ENCODE measurements at places on chromosomes 1 and 21.

- H3K36me3 ChIP-seq = no peaks in the 10 kb centered on the region
- no peaks in the 10 kb centered on the region for H3K4me1 ChIP-seq
- DNase-seq = no peak
- H3K27ac ChIP-seq = no peak overlapping the region
- no peak overlapping the region for H3K4me3 ChIP-seq
Observed at GRCh38 chr1:184596950-184597645, 157.6 kb downstream of the EDEM3 start.

DNA sequence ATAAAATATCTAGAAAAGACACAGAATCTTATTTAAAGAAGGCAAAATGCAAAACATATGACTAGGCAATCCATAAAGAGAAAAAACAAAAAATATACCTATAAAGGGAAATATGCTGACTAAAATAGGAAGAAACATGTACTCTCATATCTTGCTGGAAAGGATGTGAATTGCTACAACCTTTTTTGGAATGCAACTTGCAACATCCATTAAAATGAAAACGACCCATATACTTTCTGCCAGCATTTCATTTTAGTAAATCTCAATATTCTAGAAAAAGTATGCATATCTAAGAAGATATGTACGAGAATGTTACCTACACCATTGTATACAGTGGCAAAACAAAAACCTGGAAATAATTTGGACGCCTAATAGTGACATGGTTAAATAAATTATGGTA lies 56.6 kb downstream of the EDEM3 start:
- DNase-seq = no peak
- no peaks in the 10 kb centered on the region for H3K27me3 ChIP-seq
- no peak overlapping the region for H3K27ac ChIP-seq
- H3K4me3 ChIP-seq = no peak overlapping the region

- H3K27ac ChIP-seq = no peak overlapping the region
- H3K27me3 ChIP-seq = no peaks in the 10 kb centered on the region
- DNase-seq = no peak
- no peak overlapping the region for H3K4me3 ChIP-seq
- H3K36me3 ChIP-seq = no peaks in the 10 kb centered on the region
- H3K4me1 ChIP-seq = no peaks in the 10 kb centered on the region
Observed at GRCh38 chr1:153404768-153405167, 11.6 kb upstream of the S100A7A start.

DNA sequence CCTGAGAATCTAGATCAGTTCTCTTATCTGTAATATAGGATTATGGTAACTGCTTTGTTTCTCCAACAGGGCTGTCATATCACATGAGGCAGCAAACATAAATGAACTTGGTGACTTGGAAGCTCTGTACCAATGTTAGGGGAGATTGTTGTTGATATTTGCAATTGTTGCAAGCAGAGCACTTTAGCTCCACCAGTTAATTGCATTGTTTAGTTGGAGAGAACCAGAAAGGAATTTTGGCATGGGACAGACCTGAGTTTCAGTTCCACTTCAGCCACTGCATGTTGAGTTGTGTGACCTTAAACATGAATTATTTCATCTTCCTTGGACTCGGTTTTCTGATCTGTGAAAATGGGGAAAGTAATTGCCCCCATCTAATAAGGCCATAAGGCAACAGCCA lies 142.3 kb upstream of the JUN start:
- H3K4me1 ChIP-seq = no peaks in the 10 kb centered on the region
- no peaks in the 10 kb centered on the region for H3K27me3 ChIP-seq
- no peak overlapping the region for H3K27ac ChIP-seq
- no peak for DNase-seq
- no peak overlapping the region for H3K4me3 ChIP-seq
- no peaks in the 10 kb centered on the region for H3K36me3 ChIP-seq

DNA sequence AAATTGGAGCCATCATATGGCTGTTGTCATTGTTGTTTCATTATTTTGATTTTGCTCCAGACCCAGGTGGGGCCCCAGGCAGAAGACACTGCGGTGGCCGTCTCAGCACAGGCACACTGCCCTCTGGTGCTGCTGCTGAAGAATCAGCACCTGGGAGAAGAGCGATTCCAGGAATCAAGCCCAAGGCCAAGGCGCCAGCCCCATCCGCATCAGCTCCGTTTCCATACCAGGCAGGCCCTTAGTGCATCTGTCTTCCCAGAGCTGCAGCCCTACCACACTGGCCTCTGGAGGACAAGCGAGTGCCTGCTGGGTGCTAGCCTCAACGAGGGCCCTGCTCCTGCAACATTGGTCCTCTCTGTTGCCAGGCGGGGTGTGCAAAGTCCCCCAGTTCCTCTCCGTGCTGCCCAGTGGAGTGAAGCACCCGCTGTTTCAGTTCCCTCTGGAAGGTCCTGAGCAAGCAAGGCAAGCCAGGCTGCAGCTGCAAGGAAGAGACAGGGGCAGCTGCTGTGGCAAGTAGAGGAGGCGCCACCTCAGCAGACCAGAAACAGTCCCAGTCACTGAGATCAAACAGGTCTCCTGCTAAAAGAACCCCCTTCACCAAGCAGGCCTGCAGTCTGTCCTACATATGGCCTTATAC lies 5.2 kb downstream of the GRIK3 start:
- no peaks in the 10 kb centered on the region for H3K4me1 ChIP-seq
- H3K27ac ChIP-seq = no peak overlapping the region
- peaks cover 3% of the 10 kb centered on the region for H3K27me3 ChIP-seq
- no peak for DNase-seq

GRCh38 chr1:116990612-116991151 lies 10.9 kb upstream of the CD101 start:
- DNase-seq = peak; percentile 50
- no peaks in the 10 kb centered on the region for H3K36me3 ChIP-seq
- no peak overlapping the region for H3K4me3 ChIP-seq
- peaks cover 10% of the 10 kb centered on the region for H3K4me1 ChIP-seq
- no peaks in the 10 kb centered on the region for H3K27me3 ChIP-seq

DNA sequence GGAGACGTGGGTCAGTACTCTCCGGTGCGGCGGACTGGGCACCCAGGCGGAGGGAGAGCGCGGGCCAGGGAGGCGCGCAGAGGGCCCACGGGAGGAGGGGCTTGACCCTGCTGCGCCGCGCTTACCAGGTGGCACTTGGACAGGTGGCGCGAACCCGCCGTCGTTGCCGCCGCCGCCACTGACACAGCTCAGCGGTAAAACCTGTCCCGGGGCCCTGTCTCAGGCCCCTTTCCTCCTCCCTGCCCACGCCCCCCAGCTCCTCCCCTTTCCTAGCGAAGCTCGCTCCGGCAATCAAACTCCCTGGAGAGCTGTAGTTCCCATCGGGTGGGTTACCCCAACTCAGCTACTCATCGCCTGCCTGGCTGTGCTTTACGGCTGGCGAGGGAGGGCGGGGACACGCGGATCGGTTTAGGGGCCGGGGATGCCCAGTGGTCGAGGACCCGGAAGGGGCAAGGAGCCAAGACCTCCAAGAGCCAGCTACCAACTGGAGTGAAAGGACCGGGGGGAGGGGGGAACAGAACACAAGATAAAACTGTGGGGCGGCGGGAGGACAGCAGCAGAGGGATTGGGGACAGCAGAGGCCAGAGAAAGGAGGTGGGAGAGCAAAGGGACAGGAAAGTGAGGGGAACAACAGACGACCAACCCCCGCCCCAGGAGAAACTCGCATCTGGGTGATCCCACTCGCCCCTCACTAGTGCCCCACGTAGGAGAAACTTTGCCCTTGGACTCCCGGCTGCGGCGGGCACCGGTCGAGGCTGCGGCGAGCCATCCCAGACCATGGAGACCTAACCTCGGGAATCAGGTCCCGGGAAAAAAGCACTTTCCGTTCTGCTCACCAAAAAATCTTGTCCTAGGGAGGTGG lies 2.9 kb downstream of the GFI1 start:
- no peak for DNase-seq
- no peaks in the 10 kb centered on the region for H3K36me3 ChIP-seq
- peaks cover 43% of the 10 kb centered on the region for H3K27me3 ChIP-seq
- H3K4me3 ChIP-seq = peak overlapping the region; percentile 60
- H3K4me1 ChIP-seq = peaks cover 47% of the 10 kb centered on the region
- no peak overlapping the region for H3K27ac ChIP-seq

GRCh38 chr1:117676615-117677130 lies 70.8 kb downstream of the TENT5C start:
- H3K36me3 ChIP-seq = no peaks in the 10 kb centered on the region
- H3K27me3 ChIP-seq = no peaks in the 10 kb centered on the region
- H3K4me1 ChIP-seq = peaks cover 32% of the 10 kb centered on the region

DNA sequence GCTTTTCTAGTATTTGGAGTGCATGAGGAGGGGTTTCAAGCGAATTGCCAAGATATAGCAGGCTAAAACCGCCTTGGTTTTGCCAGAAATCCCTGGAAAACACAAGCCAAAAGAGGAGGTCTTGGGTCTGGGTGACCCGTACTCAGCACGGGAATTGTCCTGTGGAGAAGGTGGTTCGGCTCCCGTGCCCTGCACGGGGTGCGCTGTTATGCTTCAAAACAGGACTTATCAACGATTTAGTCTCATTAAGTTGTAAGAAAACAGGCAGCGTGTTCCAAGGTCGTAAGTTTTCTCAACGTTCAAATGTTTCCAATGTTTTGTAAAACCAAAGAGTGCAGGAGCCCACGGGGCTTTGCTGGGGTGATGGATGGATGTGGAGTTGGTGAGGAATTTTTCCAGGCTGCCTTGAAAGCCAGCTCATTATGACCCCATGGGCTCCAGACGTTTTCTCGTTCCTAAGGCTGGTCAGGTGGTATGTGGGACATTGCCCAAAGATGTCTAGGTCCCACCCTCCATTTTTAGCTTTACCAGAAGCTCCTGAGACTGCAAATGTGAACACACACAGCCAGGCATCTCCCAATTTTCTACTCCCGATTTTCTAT lies 75.4 kb upstream of the CLDN14 start:
- no peak overlapping the region for H3K4me3 ChIP-seq
- H3K27me3 ChIP-seq = no peaks in the 10 kb centered on the region
- DNase-seq = no peak
- H3K36me3 ChIP-seq = no peaks in the 10 kb centered on the region

GRCh38 chr1:36239941-36240637 lies 15.8 kb downstream of the THRAP3 start:
- no peak for DNase-seq
- no peak overlapping the region for H3K4me3 ChIP-seq
- H3K4me1 ChIP-seq = no peaks in the 10 kb centered on the region
- H3K27ac ChIP-seq = peak overlapping the region; percentile 17
- no peaks in the 10 kb centered on the region for H3K27me3 ChIP-seq

DNA sequence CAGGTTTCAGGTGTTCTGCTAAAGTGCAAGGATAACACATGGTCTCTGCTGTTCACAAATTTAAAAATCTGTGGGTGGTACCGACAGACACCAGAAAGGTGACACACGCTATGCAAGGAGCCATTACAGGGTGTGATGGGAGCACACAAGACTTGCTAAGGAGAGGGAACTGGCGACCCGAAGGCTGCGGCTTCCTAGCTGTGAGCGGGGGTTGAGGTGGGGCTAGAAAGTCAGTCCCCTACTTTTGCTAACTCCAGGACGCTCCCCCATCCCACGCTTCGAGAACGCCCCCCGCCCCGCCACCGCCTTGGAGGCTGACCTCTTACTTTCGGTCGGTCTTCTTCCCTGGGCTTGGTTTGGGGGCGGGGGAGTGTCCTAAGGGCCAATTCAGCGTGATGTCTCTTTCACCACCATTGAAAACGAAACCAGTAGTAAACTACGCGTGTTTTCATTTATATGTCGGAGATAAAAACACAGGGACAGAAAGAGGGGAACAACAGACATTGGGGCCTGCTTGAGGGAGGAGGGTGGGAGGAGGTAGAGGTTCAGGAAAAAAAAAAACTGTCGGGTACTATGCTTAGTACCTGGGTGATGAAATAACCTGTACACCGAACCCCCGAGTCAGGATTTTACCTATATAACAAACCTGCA lies 1.1 kb downstream of the CKS1B start:
- H3K36me3 ChIP-seq = peaks cover 5% of the 10 kb centered on the region
- H3K4me3 ChIP-seq = peak overlapping the region; percentile 82
- H3K27ac ChIP-seq = peak overlapping the region; percentile 99
- DNase-seq = no peak
- H3K4me1 ChIP-seq = peaks cover 20% of the 10 kb centered on the region
- no peaks in the 10 kb centered on the region for H3K27me3 ChIP-seq

GRCh38 chr21:43921979-43922945 lies 57.2 kb downstream of the AGPAT3 start:
- H3K27ac ChIP-seq = no peak overlapping the region
- no peaks in the 10 kb centered on the region for H3K36me3 ChIP-seq
- no peaks in the 10 kb centered on the region for H3K27me3 ChIP-seq
- no peaks in the 10 kb centered on the region for H3K4me1 ChIP-seq
- DNase-seq = no peak

DNA sequence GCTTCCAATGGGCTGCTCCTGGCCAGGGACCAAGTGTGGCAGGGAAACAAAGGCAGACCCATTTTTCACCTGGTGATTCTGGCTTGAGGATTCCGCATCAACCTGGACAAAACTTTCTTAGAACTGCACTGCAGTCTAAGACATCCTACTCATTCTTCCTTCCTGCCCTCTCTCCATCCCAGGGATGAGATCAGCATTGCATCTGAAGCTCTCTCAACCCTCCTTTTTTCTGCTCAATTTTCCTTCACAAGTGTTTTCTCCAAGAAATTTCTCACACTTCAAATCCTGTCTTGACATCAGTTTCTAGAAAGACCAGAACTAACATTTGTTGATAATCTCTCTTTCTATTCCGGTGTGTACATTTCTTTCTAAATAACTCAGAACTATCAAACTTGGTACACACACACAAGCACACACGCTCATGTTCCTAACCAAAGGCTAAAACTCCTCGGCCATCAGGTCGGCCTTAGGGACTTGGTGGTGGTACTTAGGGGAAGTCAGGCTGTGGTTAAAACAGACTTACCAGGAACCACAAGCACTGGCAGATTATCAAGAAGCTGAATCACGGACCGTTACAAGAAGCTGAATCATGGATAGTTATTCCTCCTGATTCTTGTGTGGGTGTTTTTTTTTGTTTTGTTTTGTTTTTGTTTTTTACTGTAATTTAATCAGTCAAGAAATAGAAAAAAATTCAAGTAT lies 21.0 kb upstream of the CXADR start:
- no peaks in the 10 kb centered on the region for H3K27me3 ChIP-seq
- no peaks in the 10 kb centered on the region for H3K36me3 ChIP-seq
- H3K27ac ChIP-seq = no peak overlapping the region

DNA sequence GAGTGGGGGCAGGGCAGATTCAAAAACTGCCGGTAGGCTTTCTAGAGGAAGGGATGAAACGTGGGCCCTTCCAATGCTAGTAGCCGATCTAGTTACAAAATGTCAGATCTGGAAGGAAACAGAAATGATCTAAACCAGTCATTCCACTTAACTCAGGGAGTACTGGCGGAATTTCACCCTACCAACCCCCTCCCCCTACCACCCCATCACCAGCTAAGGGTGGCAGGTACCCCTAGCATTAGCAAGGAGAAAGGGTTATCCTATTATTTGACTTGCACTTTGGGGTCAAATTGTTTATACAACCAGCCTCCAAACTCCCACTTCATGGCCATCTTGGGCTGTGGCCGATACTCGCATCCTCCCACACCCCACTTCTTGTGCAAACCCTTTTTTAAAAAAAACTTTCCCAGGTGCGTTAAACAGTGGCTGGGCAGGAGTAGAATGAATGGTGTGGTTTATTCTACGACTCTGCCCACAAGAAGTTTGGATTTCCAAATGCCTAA lies 644 bp upstream of the MRPL24 start:
- peaks cover 36% of the 10 kb centered on the region for H3K36me3 ChIP-seq
- peak overlapping the region; percentile 87 for H3K27ac ChIP-seq
- peaks cover 10% of the 10 kb centered on the region for H3K4me1 ChIP-seq

- no peaks in the 10 kb centered on the region for H3K4me1 ChIP-seq
- H3K27ac ChIP-seq = no peak overlapping the region
- H3K27me3 ChIP-seq = no peaks in the 10 kb centered on the region
- no peak for DNase-seq
- no peaks in the 10 kb centered on the region for H3K36me3 ChIP-seq
Observed at GRCh38 chr1:33654267-33654834, 181.9 kb downstream of the ZSCAN20 start.

- DNase-seq = no peak
- no peaks in the 10 kb centered on the region for H3K27me3 ChIP-seq
- H3K36me3 ChIP-seq = no peaks in the 10 kb centered on the region
- H3K27ac ChIP-seq = no peak overlapping the region
Observed at GRCh38 chr1:223022641-223023473, 120.2 kb downstream of the TLR5 start.

Measured in ascending aorta (tissue), 2 donors.